Stimulated activated CD8-positive, alpha-beta memory T cell treated with anti-CD3 and anti-CD28 coated beads, Interleukin-2, amount 100 ng/mL, for 1 hour (primary cell): ENCODE measurements at places on chromosomes 5 and 9.

DNA sequence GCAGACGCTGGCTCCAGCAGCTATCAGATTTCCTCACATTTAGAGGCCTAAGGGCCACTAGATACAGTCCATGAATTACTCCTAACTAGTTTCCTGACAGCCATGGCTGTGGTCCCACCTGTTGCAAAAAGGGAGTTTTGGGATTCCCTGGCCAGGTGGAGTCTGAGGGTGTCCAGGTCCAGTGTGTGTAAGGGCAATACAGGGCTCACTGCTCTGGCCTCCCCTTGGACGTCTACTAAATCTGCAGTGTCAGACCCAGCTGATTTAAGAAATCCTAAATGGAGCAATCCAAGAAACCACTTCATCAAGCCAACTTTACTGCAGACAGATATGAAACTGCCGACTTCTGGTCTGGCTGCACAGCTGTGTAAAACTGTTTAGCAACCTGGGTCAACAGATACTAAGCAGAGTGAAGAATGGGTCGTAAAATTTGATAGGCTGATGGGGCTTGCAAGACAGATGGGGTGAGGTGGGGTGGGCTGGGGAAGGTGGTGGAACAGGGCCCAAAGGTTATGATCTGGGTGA lies 116.4 kb downstream of the GADD45G start:
- DNase-seq: no peak

DNA sequence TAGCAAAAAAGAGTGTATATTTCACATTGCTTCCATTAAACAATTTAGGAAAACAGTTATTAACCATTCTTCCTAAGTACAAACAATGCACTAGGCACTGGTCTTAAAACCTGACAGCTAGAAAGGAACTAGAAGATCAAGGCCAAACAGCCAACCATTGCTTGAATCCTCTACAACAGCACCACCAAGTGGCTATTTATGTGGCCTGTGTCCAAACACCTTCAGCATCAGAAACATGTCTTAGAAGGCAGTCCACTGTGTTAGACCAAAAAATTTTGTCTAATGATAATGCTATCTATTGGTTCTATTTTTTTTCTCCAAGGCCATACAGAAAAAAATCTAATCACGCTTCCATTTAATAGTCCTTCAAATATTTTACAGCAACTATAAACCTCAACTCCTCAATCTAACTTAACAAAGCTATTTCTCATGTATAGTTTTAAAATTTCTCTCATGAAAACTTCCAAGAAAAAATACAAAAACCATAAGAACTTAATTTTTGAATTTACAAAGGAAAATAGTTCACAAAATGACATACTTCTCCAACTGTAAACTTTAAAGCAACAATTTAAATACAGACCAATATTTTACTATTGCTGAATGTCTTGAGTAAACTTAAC lies 36.1 kb downstream of the CAAP1 start:
- DNase-seq: no peak

- DNase-seq: no peak
These were observed 16.0 kb downstream of the ATP10B start for GRCh38 chr5:160835818-160836528.

DNA sequence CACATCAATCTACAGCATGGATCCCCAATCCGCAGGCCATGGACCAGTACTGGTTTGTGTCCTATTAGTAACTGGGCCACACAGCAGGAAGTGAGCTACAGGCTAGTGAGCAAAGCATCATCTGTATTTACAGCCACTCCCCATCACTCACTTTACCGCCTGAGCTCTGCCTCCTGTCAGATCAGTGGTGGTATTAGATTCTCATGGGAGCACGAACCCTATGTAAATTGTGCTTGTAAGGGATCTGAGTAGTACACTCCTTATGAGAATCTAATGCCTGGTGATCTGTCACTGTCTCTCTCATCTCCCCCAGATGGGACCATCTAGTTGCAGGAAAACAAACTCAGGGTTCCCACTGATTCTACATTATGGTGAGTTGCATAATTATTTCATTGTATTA lies 212.7 kb upstream of the FAM174A start:
- no peak for DNase-seq

- no peak for DNase-seq
These were observed 30.2 kb downstream of the BRINP1 start for GRCh38 chr9:119339056-119339455.

- no peak for DNase-seq
These were observed 104.6 kb downstream of the MTX3 start for GRCh38 chr5:79886456-79886855.

- no peak for DNase-seq
These were observed 966.3 kb upstream of the C9orf72 start for GRCh38 chr9:28539434-28540070.

GRCh38 chr5:9622971-9623421 lies 7.2 kb downstream of the TAS2R1 start:
- no peak for DNase-seq

- DNase-seq: peak; percentile 28
These were observed 17.2 kb downstream of the SPTLC1 start for GRCh38 chr9:92097997-92098482.

- DNase-seq: no peak
These were observed 2.5 kb upstream of the ZNF608 start for GRCh38 chr5:124748687-124749594.

- no peak for DNase-seq
These were observed 489.1 kb downstream of the PRDM9 start for GRCh38 chr5:23996525-23996924.

GRCh38 chr5:147310059-147310704 lies 75.4 kb downstream of the STK32A start:
- DNase-seq: no peak

DNA sequence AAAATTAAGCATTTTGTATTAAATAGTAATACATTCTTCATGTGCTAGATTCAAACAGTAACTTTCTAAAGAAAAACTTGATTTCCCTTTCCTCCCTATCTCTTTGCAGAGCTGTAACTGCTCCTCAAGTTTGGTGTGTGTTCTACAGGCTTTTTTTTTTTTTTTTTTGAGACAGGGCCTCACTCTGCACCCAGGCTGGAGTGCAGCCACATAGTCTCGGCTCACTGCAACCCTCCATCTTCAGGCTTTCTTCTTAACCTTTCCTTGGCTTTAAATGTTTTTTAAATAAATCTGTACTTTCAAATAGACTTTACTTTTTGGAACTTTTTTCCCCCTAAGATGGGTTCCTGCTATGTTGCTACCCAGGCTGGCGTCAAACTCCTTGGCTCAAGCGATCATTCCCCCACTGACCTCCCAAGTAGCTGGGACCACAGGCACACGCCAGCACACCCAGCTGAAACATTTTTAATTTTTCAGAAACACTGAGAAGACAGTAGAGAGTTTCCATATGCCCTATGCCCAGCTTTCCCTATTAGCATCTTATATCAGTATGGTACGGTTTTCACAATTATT lies 9.1 kb downstream of the NDFIP1 start:
- DNase-seq: no peak

- no peak for DNase-seq
These were observed 113.3 kb downstream of the SCAMP1 start for GRCh38 chr5:78473751-78474150.

DNA sequence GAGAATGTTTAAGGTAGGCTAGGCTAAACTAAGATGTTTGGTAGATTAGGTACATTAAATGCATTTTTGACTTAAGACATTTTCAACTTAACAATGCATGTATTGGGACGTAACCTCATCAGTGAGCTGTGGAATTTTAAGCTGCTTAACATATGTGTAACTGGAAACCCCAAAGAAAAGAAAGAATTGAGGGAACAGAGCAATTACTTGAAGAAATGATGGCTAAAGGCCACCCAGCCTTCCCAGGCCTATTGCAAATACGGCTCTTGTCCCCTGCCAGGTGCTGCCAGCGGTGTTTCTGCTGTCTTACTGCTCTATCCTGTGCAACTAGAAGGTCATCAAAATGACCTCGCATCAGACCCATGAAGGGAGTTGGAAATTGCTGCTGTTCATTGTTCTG lies 52.0 kb downstream of the RICTOR start:
- no peak for DNase-seq

DNA sequence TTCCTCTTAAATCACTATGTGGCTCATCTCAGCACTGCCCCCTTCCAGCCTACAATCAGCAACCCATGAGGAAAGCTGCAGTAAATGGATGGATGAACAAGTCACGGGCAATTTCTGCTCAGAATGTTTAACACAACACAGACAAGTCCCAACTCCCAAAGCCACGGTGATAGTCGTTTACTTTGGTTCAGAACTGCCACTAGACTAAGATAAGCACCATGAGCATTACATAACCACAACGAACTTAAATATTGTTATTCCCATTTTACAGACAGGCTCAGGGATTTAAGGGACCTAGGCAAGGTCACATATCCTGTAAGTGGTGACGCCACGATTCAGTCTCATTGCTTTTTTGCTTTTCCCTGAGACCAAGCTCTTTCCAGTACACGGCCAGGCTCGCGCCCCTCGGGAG lies 2.0 kb upstream of the SMIM27 start:
- DNase-seq: no peak

- no peak for DNase-seq
These were observed 50.2 kb downstream of the OTULIN start for GRCh38 chr5:14714706-14715105.
